Activated T-cell treated with anti-CD3 and anti-CD28 coated beads for 48 hours (primary cell): ENCODE measurements at places on chromosomes 6 and 20.

- no peak for DNase-seq
Observed at GRCh38 chr6:26022737-26023136, 60.1 kb downstream of the TRIM38 start.

DNA sequence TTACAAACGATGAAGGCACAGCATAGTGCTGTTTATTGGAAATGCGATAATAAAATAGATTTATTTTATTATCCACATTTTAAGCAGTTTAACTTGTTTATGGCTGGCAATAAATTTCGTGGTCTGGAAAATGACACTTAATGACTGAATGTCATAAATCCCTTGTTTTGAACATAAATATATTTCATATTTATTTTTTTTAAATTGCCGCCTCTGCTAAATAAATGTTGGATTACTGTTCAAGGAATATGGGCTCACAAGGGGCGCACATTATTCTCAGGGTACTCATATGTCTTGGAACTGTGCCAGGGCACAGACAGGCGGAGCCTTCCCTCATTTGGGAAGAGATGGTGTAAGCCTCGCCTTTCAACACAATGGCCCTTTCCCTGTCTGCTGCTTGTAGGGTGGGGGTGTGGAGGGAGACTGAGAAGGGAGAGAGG, 134.3 kb downstream of the PXDC1 start:
- DNase-seq, result no peak

- no peak for DNase-seq
Observed at GRCh38 chr6:138795809-138796603, at the start of gene ECT2L. ECT2L (plus strand) TSS chr6:138796087; CDS start chr6:138813275, 17,188 bp downstream.

DNA sequence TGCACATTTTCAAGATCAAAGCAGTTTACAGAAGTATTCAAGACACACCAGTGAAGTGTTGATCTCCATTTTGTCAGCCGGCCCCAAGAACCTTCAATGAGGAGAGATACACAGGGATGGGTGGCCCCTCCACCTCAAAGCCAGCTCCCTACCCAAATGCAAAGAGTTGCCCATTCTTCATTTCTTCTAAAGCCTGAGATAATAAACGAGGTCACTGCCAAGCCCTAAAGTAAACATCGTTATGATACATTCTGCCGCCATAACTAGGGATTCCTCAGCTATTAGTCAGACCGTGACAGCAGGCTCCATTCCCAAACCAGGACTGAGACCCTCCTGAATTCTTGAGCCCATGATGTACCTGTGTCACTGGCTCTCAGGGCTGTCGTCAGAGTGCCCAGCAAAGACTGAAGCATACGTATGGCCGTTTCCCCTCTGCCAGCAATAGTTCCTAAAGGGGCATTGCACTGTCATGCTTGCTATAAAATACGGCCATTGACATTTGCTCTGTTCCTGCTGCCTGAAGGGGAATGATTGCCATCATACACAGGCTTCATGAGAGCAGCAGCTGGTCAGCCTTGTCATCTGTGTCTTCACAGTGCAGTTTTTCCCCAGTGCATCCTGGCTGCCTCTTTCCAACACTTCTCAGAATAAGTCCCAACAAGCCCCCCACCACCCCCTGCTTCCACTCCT, 41.7 kb downstream of the ISM1 start:
- DNase-seq, result no peak
